Suprapubic skin (tissue), 4 donors: ENCODE measurements at places on chromosomes 1 and 21. TPM values are rescaled to one million over a fixed set of nuclear protein-coding genes. Genes with fewer than 3 reads are reported as not detected.

The OR2L5 gene
- not detected for total RNA-seq

The MAP3K6 gene
- total RNA-seq: 138 TPM

DNA sequence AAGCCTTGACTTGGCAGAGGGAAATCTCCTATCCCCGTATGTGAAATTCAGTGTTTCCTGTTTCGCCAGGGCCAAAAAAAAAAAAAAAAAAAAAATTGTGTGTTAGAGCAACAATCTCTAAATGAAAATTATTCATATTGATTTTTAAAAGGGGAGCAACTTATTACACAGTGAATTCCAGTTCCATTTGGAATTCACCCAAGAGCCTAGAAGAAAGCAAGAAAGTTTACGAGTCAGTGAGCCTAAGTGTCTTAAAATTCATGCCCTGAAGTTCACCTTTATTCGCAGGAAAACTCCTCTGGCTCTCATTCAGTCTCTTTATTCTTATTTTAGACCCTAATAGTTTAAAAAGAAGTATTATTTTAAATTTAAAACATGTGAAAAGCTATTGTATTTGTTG is 42.1 kb upstream of the HUNK start:
- H3K27me3 ChIP-seq: no peaks in the 10 kb centered on the region
- H3K4me3 ChIP-seq: no peak overlapping the region
- peaks cover 4% of the 10 kb centered on the region for H3K4me1 ChIP-seq
- H3K36me3 ChIP-seq: no peaks in the 10 kb centered on the region

The CELA3B gene
- not detected for total RNA-seq

The REN gene
- not detected for total RNA-seq
